ENCODE measurements at places on chromosomes 16 and 17. TPM values are rescaled to one million over a fixed set of nuclear protein-coding genes. Genes with fewer than 3 reads are reported as not detected.

Gene ENDOV
- 28.1 TPM for total RNA-seq

DNA sequence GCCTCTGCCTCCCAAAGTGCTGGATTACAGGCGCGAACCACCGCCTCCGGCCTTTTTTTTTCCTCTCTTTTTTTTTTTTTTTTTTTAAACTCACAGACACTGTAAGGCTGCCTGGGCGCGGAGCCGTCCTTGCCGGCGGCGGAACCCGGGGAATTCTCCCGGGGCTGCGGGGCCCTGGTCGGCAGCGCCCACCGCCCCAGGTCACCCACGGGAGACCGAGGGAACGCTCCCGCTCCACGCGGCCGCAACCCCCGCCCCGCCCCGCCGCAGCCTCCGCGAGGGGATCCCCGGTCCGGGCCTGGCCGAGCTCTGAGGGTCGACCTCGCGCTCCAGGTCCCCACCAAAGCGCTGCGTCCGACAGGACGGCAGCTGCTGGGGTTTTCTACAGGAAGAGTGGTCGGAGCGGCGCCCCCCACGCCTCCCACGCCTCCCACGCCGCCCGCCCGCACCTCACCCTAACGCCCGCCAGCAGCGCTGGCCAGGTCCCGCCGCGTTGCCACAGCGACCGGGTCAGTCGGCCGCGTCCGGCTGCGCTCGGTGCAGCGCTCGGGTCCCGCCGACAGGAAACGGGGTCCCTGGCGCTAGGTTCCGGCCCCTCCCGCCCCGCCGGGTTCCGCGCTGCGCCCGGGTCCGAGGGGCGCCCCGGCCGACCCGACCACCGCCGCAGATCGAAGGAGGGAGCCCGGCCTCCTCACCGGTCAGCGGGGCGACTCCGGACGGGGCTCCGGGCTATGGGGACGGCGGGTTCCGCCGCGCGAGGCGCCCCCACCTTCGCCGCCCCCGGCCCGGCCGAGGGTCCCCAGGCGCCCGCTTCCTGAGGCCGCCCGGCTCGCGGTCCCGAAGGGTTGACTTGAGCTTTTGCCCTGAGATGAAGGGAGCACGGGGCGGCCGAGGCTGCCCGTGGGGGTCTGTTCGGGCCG is at the start of gene CCDC57:
CCDC57 (minus strand) TSS at position 512 of the 920 bp plus-strand sequence. CDS start 10,898 bp downstream, outside the sequence.
- peak; percentile 78 for DNase-seq

Gene AMFR
- total RNA-seq = 118 TPM

DNA sequence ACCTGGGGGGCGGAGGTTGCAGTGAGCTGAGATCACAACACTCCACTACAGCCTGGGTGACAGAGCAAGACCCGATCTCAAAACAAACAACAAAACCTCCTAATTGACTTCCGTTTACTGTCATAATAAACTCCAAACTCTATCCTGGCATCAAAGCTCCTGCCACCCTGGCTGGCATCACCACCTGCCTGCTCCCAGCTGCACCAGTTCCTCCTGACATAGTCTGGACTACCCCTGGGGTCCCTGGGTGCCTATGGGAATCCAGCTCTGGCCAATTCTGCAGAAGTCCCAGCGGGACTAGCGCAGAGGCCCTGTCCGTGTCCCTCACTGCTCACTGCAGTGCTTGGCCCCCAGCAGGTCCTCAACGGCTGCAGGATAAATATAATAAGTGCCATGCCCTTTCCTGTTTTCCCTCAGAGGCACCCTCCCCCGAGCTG is 723 bp downstream of the NTHL1 start:
- DNase-seq = no peak

Gene ANKS3
- total RNA-seq = 17.9 TPM

DNA sequence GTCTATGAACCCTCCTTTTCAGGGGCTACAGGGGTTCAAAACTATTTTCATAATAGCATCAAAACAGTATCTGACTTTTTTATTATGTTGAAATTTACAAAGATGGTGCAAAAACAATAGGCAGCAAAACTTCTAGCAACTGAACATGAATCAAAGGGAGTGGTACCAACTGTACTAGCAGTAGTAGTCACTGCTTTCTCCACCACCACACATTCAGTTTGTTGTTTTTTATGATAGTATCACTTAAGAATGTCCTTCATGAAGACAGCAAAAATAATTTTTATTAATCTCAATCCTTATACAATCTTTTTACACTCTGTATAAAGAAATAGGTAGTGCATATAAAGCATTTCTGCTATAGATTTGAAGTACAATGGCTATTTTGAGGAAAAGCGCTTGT is 47.6 kb downstream of the MED13 start:
- no peak for DNase-seq

DNA sequence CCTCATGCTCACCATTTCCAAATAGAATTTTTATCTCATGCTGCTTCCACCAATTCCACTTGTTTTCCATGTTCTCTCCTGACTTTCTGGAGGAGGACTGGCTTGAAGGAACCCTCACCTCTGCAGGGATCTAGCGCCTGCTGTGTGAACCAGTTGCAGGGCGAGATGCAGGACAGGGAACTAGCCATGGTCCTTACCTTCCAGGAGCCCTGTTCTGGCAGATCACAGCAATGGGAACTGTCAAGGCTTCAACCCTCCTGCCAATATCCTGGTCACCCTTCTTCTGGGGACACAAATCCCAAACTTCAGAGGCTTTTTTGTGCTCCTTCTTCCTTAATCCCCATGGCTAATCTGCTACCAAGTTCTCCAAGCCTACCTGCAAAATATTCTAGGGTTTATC is 60.4 kb upstream of the MMP2 start:
- no peak for DNase-seq

- DNase-seq = peak; percentile 86
Measured at GRCh38 chr17:75896415-75897159, at the start of gene TRIM65. Gene TRIM65 (minus strand): TSS chr17:75896951. CDS start chr17:75896937, 14 bp downstream.

DNA sequence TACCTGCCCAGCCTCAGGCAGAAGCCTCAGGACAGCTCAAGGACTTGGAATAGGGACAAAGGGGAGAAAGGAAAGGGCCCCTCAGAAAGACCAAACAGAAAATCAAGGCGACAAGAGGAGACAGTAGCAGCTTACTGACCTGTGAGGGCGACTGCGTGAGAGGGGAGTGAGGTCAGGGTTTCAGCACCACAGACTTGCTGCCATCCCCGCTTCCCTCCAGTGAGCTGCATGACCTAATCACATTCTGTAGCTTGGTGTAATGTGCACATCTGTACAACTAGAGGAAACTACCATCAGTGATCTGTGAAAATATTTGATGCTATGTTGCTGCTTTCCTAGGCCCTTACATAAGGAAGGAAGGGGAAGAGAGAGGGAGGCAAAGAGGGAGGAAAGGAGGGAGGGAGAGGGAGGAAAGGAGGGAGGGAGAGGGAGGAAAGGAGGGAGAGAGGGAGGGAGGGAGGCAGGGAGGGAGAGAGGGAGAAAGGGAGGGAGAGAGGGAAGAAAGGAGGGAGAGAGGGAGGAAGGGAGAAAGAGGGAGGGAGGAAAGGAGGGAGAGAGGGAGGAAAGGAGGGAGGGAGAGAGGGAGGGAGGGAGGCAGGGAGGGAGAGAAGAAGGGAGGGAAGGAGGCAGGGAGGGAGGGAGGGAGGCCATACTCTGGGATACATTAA is 404.9 kb upstream of the CDH5 start:
- DNase-seq = no peak

Gene SECTM1
- not detected for total RNA-seq

DNA sequence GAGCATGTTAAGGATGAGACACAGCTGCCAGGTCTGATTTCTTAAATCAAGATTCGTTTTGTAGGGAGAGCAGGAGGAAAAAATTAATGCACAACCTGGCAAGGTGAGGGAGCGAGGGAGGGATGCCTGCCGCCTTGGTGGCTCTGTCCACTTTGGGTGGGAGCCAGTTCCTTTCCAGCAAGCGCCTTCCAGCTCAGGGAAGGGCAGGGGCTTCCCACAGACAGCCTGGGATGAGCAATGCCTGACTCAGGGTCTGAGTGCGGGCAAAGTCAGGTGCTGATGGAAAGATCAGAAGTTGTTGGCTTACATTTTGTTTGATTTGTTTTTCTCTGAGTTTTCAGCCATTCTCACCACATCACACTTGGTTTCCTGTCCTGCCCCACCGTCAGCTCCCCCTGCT is 220.7 kb downstream of the ENGASE start:
- no peak for DNase-seq

- peak; percentile 32 for DNase-seq
Measured at GRCh38 chr16:49491771-49492761, 118.5 kb downstream of the C16orf78 start.

- no peak for DNase-seq
Measured at GRCh38 chr16:89602273-89602951, 11.0 kb upstream of the DPEP1 start.

DNA sequence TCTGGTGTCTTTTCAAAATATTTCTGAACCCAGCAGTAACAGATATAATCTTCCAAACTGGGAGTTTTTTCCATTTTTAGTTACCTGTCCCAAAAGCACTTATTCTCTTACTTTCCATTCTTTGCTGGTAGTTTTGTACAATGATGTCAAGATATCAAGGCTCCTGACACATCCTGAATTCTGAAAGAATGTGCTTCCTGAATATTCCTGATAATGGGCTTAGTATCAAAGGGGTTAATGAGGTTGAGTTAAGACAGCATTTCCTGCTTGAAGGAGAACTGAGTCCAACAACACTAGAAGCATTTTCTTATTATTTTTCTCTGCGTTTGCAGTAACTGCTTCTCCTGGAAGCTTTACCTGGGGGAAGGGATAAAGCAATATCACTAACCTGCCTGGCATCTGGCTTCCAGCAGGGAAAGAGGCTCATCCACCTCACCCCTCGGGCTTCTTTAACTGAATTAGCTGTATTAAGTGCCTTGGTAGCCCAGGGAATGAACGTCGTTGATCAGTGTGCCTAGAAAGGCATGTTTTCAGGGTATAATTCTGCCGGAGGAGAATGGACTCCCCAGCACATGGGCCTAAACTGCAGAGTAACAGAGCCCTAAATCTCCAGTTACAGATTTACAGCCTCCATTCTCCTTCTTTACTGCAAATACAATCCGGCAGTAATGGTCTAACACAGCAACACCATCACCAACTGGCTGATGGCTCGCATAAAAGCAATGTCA is 134.4 kb downstream of the SNX11 start:
- no peak for DNase-seq

DNA sequence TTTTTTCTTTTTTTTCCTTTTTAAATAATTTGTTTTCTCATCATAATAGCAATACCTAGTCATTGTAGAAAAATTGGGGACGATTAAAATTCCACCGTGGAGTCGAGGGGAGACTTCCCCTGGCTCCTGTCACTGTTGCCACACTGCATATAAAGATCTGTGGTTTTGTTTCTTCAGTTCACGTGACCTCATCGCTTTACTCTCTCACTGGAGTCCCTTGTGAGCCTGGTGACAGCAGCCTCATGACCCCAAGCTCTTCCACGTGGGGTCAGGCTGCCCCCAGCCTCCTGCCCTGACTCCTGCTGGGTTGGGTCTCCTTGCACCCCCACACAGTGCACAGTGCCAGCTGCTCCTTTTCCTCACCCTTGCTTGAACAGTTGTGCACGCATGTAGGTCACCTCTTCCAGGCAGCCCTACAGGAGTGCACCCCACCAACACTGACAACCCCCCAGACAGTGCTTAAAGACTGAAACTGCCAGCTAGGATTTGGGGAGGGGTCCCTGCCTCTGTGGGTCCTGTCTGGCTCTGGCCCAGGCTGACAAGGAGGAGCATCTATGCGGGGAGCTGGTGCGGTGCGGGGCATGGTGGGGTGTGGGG is 7.3 kb upstream of the METRNL start:
- no peak for DNase-seq

DNA sequence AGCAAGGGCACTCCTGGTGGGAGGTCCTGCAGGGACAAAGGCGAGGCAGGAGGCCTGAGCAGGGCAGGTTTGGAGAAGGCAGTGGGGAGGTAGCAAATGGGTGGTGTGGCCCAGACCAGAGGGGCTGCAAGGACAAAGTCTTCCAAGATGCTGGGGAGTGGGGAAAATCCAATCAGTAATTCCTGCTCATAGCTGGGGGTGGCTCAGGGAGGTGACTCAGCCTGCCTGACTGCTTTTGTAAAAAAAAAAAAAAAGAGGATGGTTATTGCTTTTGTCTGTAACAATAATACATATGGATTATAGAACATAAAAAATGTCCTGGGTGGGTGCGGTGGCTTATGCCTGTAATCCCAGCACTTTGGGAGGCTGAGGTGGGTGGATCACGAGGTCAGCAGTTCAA is 5.2 kb downstream of the IL34 start:
- DNase-seq = no peak

DNA sequence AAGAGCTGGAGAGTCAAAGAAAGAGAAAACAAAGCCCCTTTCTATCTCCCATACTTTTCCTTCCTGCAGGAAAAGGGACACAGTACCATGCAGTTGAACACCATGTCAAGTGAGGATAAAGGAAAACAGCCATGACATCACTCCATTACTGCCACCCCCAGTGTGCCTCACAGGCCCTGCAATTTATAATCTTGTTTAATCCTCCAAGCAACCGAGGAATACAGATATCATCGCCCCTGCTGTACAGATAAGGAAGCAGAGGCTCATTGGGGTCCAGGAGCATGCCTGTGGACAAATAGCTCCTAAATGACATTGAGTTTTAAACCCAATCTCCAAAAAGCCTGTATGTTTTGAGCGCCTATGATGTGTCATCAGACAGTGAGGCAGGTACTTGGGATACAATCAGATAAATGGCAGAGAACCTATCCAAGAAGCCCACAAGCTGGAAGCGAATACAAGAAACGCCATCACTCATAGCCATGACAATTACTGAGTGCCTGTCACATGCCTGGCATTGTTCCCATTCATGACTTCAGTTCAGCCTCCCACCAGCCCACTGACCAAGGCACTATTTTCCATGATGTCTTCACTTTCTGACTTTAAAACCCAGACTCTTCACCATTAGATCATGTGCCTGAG is 45.5 kb downstream of the CPPED1 start:
- no peak for DNase-seq

Gene NECAB2
- total RNA-seq = not detected

GRCh38 chr17:32659419-32659842 is 172.6 kb downstream of the CDK5R1 start:
- peak; percentile 43 for DNase-seq

DNA sequence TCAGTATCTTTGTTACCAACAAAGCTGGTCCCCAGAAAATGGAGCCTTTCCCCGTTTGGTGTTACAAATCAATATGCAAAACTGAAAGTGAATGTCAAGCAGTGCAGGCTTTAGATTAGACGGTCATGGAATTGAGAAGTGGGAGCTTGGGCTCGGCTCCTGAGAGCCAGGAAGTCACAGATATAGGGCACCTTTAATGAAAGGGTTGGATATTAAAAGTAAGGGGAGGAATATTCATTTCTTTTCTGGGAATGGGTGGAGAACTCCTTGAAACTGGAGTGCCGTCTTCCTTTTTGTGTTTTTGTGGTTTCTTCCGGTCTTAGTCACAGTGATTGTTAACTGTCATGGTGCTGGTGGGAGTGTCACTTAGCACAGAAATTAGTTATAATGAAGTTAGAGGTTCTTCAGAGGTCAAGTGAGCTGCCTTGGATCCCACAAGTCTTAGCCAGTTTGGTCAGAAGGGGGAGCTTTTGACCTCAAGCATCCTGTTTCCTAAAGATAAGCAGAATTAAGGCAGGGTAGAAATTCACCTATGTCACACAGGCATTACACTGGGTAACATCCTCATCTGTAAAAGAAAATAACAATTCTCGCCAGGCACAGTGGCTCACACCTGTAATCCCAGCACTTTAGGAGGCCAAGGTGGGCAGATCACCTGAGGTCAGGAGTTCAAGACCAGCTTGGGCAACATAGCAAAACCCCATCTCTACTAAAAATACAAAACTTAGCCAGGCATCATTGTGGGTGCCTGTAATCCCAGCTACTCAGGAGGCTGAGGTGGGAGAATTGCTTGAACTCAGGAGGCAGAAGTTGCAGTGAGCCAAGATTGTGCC is 9.6 kb upstream of the EIF1 start:
- DNase-seq = no peak
